ENCODE measurements at places on chromosomes 16 and 17.

DNA sequence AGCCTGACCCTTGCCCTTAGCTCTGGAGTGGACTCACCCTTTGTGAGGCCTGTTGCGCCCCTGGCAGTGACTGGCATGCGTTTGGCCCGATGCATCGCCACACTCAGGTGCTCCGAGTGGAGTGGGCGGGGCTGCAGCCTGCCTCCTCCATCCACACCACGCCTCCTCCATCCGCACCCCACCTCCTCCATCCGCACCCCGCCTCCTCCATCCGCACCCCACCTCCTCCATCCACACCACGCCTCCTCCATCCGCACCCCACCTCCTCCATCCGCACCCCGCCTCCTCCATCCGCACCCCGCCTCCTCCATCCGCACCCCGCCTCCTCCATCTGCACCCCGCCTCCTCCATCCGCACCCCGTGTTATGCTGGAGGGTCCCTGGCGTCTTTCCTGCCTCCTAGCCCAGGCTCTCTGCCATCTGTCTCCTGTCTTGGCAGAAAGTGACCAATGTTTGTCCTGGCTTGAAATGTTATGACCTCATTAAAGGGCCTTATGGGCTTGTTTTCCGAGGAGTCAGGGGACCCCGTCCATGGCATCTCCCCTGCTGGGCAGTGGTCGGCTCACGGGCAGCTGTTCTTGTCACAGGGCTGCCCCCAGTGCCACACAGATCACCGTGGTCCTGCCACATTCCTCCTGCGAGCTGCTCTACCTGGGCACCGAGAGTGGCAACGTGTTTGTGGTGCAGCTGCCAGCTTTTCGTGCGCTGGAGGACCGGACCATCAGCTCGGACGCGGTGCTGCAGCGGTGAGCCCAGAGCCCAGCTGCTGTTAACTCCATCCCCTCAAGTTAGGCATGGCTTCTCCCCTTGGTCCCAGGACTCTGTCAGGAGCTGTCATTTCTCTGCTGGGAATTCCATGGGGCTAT is 28.7 kb upstream of the MYO15B start:
- no peak for DNase-seq

GRCh38 chr17:37744961-37745800 is at the start of gene HNF1B:
TSS of gene HNF1B (minus strand) at chr17:37745059. CDS start at chr17:37744884, 175 bp downstream.
- no peak for DNase-seq

DNA sequence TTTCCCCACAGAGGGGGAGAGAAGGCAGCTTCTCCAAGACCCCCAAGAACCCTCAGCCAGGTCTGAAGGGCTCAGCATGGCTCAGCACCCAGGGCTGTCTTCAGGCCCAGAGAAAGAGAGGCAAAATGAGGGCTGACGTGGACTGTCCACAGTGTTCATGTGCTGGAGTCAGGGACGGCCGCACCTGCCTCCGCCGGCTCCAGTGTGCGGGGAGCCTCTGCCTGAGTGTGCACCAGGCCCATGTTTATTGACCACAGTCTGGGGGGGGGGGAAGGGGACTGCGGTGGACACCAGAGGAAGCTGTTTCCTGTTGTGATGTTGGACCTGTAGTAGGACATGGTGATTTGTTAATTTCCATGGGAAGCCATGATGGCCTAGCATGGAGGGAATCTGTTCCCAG is 6.9 kb downstream of the MRM1 start:
- DNase-seq, result no peak

- DNase-seq, result no peak
These were observed 23.5 kb downstream of the MPHOSPH6 start for GRCh38 chr16:82146556-82146955.

- peak; percentile 35 for DNase-seq
These were observed 28.5 kb downstream of the HSD17B2 start for GRCh38 chr16:82063456-82064082.

DNA sequence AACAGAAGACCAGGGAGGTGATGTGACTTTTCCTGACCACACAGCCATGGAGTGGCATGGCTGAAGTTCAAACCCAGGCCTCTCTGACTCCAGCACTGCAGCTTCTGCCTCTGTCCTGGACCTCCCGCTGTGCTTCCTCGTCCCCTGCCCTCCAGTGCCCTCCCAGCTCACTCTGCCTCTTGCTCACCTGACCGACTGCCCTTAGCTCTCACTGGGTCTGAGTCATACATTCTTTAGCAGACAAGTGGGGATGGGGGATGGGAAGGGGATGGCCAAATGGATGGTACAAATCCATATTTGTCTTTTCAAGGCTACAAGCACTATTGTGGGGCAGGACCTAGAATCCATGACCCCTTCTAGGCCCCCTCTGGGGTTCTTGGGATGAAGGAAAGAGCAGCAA is 33.0 kb downstream of the PITPNM3 start:
- DNase-seq, result peak; percentile 20

- DNase-seq, result no peak
These were observed 33.7 kb downstream of the GINS3 start for GRCh38 chr16:58425756-58426494.

DNA sequence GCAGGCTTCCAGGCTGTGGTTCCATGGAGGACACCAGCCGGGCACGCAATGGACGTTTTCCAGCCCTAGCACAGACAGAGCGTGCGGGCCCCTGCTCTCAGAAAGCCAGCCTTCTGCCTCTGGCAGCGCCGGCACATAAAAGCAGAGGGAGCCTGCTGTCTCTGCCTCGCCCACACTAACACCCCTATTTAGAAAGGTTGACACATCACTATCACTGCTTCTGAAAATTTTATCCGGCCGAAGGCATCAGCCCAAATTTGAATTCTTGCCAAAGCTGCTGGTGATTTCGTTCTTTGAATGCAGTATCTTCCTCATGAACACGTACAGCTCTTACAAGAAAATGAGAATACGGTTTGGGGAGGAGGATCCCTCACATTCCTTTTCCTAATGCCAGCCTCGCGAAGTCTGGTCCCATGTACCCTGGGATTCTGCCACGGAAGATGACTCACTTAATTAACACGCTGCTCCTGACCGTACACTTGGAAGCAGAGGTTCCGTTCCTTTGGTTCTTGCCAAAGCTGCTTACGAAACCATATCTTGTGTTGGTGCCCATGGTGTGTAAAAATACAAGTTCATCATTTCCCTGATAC is 1.3 kb upstream of the RAB11FIP3 start:
- DNase-seq, result peak; percentile 97

GRCh38 chr17:79388556-79389295 is 222.1 kb downstream of the RBFOX3 start:
- DNase-seq, result peak; percentile 69

- DNase-seq, result no peak
These were observed 1.6 kb upstream of the KDM6B start for GRCh38 chr17:7832431-7832830.

GRCh38 chr17:56810343-56810742 is 23.4 kb downstream of the C17orf67 start:
- DNase-seq, result no peak

DNA sequence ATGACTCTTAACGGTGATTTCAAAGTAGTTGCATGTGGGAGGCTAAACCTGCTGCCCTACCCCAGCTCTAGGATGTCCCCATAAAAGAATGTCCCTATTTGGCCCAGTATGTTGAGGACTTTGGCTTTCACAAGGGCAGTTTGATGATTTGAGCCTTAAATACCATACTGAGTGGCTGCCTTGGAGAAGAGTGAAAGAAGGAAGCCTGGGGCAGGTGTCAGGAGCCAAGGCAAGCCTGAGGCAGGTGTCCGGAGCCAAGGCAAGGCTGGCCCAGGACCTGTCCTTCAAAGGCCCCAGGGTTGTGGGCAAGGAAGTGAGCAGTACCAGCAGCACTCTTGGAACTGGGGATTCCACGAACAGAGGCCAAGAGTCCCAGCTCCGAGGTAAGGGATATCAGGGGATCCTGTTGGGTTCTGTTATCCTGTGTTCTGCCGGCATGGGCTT is 18.6 kb downstream of the ST6GALNAC2 start:
- no peak for DNase-seq
